ENCODE measurements at places on chromosomes 12 and 14.
A peak's percentile ranks its signal among the peaks of the same experiment; 100 is the strongest.

DNA sequence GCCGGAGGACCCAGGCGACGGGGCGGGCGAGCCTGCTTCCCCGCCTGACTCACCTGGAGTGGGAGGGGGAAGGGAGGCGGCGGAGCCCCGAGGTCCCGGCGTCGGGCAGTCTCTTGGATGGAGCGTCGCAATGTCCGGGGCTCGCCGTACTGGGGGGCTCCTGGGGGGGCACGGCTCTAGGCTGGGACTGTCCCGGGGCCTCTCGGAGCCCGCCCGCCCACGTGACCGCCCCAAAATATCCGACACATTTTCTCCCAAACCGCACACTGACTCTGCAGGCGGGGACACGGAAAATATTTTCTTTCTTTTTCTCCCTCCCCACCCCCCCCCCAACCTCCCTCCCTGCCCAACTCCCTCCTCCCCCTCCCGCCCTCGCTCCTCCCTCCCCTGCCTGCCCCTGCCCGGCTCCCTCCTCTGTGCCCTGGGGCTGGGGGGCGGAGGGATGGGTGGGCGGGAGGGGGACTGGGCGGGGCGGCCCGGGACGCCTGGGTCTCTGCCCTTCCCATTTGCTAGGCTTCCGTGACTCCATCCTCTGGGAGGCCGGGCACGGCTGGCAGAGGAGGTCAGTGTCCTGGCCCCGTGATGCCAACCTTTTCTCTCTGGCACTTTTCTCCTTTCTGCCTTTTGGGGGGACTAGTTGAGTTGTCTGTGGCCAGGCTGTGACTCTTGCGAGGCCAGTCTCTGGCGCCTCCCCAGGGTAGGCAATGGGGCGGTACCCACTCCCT lies at the start of gene RARG:
RARG (minus strand) TSS at position 289 of the 725 bp plus-strand sequence. CDS start 4,664 bp downstream, outside the sequence.
- H3K4me3 ChIP-seq, result peak within 1 kb of the TSS; percentile 93
- no peaks in the 10 kb centered on the region for H3K27me3 ChIP-seq
- peak within 1 kb of the TSS; percentile 70 for H3K27ac ChIP-seq
- peak; percentile 54 for DNase-seq
- peaks cover 59% of the 10 kb centered on the region for H3K4me1 ChIP-seq

GRCh38 chr12:114952573-114953271 lies 268.7 kb upstream of the TBX3 start:
- H3K36me3 ChIP-seq, result no peaks in the 10 kb centered on the region
- H3K27me3 ChIP-seq, result no peaks in the 10 kb centered on the region
- no peak overlapping the region for H3K4me3 ChIP-seq
- DNase-seq, result no peak

- H3K36me3 ChIP-seq, result peaks cover 24% of the 10 kb centered on the region
- H3K4me3 ChIP-seq, result peak overlapping the region; percentile 93
- H3K27me3 ChIP-seq, result no peaks in the 10 kb centered on the region
- H3K4me1 ChIP-seq, result peaks cover 28% of the 10 kb centered on the region
Measured at GRCh38 chr12:48917857-48918537, 7.3 kb downstream of the FKBP11 start.

- H3K27me3 ChIP-seq, result no peaks in the 10 kb centered on the region
- no peak overlapping the region for H3K27ac ChIP-seq
- peaks cover 6% of the 10 kb centered on the region for H3K4me1 ChIP-seq
- H3K4me3 ChIP-seq, result no peak overlapping the region
Measured at GRCh38 chr12:105317942-105318621, 12.4 kb upstream of the C12orf75 start.

DNA sequence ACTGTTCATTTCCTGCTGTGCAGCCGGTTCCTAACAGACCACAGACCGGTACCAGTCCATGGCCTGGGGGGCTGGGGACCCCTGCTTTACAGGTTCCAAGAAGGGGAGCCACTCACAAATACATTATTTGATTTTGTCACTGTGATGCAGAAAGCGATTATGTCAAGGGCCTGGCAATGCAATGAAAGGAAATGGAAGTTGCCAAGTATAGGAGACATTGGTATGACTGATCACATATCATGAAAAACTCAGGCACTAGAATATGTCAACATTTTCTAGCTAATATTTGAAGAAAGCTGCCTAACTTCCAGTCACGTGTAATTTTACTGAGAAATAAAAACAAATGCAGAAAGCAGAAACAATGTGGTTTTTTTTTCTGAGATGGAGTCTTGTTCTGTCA lies 68.9 kb upstream of the USP44 start:
- H3K27ac ChIP-seq, result no peak overlapping the region
- H3K36me3 ChIP-seq, result peaks cover 3% of the 10 kb centered on the region
- no peak overlapping the region for H3K4me3 ChIP-seq
- no peaks in the 10 kb centered on the region for H3K4me1 ChIP-seq

GRCh38 chr12:16622338-16622737 lies 16.4 kb upstream of the LMO3 start:
- H3K4me1 ChIP-seq, result no peaks in the 10 kb centered on the region
- no peaks in the 10 kb centered on the region for H3K36me3 ChIP-seq
- H3K27ac ChIP-seq, result no peak overlapping the region
- DNase-seq, result no peak
- H3K27me3 ChIP-seq, result no peaks in the 10 kb centered on the region

GRCh38 chr14:52360831-52361230 lies 46.7 kb downstream of the PTGER2 start:
- H3K27me3 ChIP-seq, result no peaks in the 10 kb centered on the region
- H3K36me3 ChIP-seq, result no peaks in the 10 kb centered on the region
- peaks cover 9% of the 10 kb centered on the region for H3K4me1 ChIP-seq
- no peak overlapping the region for H3K4me3 ChIP-seq
- DNase-seq, result no peak
- H3K27ac ChIP-seq, result no peak overlapping the region

DNA sequence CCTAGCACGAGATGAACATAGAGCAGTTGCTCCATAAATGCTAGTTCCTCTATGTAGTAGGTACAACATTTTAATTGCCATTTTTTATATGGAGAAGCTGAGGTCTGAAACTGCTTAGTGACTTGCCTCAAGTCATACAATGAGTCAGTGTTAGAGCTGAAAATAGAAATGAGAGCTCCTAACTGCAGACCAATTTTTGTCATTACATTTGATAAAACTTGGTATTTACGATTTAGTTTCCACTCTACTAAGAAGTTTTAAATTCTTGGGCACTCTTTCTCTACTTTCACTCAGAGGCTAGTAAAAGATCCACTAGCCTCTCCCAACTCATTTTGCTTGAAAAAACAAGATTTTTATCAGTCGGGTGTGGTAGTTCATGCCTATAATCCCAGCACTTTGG lies 8.1 kb upstream of the TMED10 start:
- no peak for DNase-seq
- no peaks in the 10 kb centered on the region for H3K4me1 ChIP-seq
- H3K27ac ChIP-seq, result no peak overlapping the region
- H3K27me3 ChIP-seq, result peaks cover 13% of the 10 kb centered on the region
- H3K4me3 ChIP-seq, result no peak overlapping the region

DNA sequence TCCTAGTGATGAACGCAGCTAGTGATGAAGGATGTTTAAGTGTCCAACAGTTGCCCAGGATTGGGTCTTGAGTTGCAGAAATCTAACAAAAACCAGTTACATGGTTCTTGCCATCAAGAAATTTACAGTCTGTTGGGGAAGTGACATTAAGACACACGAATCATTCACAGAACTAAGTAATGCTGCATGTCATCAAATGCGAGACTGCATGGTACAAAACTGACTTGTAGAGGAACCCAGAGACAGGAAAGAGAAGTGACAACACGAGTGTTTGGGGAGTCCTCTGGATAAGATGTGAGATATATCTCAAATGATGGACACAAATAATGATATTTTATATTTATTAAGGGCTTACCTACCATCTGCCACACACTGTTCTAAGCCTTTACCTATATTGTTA lies 6.1 kb upstream of the SYNE3 start:
- no peaks in the 10 kb centered on the region for H3K27me3 ChIP-seq
- DNase-seq, result no peak
- H3K36me3 ChIP-seq, result peaks cover 14% of the 10 kb centered on the region

- H3K4me3 ChIP-seq, result no peak overlapping the region
- H3K36me3 ChIP-seq, result no peaks in the 10 kb centered on the region
- no peak overlapping the region for H3K27ac ChIP-seq
- peaks cover 5% of the 10 kb centered on the region for H3K4me1 ChIP-seq
- H3K27me3 ChIP-seq, result peaks cover 8% of the 10 kb centered on the region
Measured at GRCh38 chr12:468671-469389, 9.1 kb downstream of the B4GALNT3 start.

DNA sequence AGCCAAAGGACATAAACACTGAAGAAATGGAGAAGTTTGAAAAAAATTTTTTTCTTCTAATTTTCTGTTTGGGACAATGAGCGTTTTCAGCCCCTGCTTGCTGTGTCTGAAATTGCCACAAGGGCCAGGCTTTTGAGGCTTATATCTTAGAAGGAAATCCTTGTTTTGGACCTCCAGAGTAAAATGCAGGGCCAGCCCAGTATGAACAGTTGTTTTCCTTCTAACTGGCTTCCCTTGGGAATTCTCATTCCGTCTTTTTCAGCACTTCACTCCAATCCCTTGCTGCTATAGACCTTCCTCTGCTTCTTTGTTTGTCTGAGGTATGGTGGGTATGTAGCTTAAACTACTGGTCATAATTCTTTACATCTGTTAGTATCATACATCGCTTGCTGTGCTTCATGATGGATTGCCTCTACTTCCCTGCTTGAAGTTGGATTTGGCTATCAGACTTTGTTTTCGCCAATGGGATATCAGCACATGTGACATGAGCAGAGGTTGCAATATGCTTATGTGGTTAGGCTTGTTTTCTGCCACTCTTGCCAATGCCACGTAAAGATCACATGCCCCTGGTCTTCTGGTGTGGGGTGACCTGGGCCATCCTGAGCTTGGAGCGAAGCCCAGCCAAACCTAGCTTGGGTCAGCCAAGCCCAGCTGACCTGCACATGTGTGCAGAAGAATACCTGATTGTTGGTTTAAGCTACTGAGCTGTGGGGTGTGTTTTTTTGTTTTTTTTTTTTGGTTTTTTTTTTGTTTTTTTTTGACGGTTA lies 64.7 kb downstream of the AVPR1A start:
- H3K36me3 ChIP-seq, result no peaks in the 10 kb centered on the region
- peaks cover 19% of the 10 kb centered on the region for H3K27me3 ChIP-seq
- no peak for DNase-seq
- no peaks in the 10 kb centered on the region for H3K4me1 ChIP-seq

Data from effector memory CD8-positive, alpha-beta T cell (primary cell).